ENCODE measurements at places on chromosomes 4 and X.

DNA sequence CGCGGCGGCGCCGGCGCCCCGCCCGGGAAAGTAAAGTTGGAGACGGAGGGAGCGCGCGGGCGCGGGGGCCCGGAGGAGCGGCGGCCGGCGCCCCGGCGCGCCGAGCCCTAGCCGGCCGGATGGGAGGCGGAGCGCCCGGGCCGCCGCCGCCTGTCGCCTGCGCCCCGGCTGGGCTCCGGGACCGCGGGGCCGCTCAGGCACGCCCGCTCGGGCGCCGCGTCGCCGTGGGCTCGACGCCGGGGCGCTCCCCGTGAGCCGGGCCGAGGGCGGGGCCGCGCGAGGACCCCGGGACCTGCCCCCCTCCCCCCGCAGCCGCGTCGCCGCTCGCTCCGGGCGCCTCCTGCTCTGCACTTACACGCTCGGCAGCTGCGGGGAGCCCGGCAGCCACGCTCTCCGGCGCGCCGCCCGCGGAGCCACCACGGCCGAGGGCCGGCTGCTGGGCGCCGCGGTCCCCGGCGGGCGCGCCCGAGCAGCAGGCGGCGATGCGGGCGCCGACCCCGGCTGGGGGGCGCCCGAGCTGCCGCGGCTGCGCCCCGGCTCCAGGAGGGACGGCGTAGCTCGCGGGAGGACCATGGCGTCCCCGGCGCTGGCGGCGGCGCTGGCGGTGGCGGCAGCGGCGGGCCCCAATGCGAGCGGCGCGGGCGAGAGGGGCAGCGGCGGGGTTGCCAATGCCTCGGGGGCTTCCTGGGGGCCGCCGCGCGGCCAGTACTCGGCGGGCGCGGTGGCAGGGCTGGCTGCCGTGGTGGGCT lies at the start of gene ADRA2C:
TSS of gene ADRA2C (plus strand) at position 350 of the 749 bp plus-strand sequence. CDS start at position 572, 222 bp downstream.
- no peak for DNase-seq

GRCh38 chrX:314781-315595 lies 3.6 kb downstream of the GTPBP6 start:
- no peak for DNase-seq

- DNase-seq, result no peak
These were observed 65.2 kb downstream of the IGFBP7 start for GRCh38 chr4:57044996-57045395.

DNA sequence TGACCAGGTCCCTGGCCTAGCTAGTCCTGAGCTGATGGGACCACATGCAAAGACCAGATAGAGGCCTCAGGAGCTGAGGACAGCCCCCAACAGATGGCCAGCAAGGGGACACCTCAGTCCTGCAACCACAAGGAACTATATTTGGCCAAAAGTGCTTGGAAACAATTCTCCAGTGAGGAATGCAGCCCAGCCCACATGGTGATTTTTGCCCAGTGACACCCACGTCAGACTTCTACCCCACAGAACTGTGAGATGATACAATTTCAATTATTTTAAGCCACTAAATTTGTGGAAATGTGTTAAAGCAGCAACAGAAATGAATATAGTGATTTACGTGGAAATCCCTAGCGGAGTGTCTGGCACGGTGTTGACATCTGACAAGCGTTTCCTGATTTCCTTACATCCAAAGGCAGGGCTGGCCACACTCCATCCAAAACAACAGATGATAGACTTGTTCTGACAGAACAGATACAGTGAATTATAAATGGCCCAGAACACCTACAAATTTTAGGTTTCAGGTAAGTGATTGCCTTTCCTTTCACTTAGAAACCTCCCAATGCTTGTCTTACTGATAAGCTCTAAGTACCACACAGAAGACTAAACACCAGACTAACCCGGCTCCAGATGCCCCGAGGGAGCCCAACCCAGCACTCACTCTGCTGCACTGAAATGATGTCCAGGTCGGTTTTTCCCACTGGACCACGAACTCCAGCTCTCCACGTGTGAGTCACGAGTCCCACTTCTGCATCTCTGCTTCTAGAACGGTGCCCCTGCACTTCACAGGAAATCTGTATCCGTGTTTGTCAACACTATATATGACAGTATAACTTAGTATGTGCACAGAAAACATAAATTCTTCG lies 5.8 kb downstream of the AFAP1 start:
- no peak for DNase-seq

DNA sequence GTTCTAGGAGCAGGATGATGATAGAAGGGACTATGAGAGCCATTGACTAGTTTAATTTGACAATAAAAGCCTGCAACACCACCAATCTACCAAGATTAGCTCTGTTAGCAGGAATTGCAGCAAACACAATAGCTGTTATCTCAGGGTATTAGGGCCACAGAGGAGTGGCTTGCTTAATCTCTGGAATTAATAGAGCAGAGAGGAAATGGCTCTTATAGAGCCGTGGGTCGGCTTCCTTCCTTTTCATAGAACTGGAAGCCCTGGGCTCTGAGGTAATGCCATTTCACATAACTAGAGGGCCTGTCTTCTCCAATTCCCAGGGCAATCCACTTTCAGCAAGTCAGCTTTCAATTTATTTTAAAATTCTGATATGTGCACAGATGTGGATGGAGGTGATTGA lies 83.0 kb downstream of the MAMLD1 start:
- DNase-seq, result no peak

DNA sequence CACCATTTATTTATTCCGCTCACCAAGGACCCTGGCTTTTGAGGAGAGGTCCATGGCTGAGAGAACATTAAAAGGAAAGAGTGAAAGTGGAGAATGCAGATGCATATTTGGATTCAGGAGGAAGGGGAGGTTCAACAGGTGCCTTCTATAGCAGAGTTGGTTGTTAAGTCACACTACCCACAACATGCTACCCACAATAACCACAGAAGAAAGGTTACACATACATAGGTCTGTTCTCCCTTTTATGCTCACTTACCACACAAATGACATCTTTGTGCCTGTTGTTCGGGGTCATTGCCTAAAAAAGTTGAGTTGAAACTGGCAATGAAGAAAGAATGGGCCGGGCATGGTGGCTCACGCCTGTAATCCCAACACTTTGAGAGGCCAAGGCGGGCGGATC lies 587.4 kb downstream of the RPA4 start:
- DNase-seq, result no peak
